Endothelial cell of umbilical vein (primary cell): ENCODE measurements at places on chromosomes 5 and 9. TPM values are rescaled to one million over a fixed set of nuclear protein-coding genes. Genes with fewer than 3 reads are reported as not detected.

GRCh38 chr5:143837306-143837848 is 25.4 kb downstream of the HMHB1 start:
- no peaks in the 10 kb centered on the region for H3K36me3 ChIP-seq
- no peak overlapping the region for H3K4me3 ChIP-seq
- no peaks in the 10 kb centered on the region for H3K27me3 ChIP-seq
- H3K27ac ChIP-seq = no peak overlapping the region

DNA sequence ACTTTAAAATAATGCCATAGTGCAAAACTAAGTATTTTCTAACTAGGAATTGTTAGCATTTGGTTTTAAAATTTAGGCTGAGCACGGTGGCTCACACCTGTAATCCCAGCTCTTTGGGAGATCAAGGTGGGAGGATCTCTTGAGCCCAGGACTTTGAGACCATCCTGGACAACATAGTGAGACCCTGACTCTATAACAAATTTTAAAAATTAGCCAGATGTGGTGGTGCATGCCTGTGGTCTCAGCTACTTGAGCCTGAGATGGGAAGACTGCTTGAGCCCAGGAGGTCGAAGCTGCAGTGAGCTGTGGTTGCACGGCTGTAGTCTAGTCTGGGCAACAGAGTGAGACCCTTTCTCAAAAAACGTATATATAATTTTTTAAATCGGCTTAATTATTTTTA is 4.9 kb downstream of the OTULIN start:
- no peaks in the 10 kb centered on the region for H3K27me3 ChIP-seq
- no peak for DNase-seq
- H3K27ac ChIP-seq = no peak overlapping the region
- no peak overlapping the region for H3K4me3 ChIP-seq
- H3K4me1 ChIP-seq = peaks cover 22% of the 10 kb centered on the region

The OR1Q1 gene
- not detected in 2 replicates for total RNA-seq

GRCh38 chr9:87812375-87813118 is 70.1 kb upstream of the SPATA31E1 start:
- H3K27me3 ChIP-seq = peaks cover 5% of the 10 kb centered on the region
- no peak overlapping the region for H3K27ac ChIP-seq
- H3K4me1 ChIP-seq = no peaks in the 10 kb centered on the region

The SLC22A4 gene
- total RNA-seq = 4.9 and 5.4 TPM in 2 replicates

DNA sequence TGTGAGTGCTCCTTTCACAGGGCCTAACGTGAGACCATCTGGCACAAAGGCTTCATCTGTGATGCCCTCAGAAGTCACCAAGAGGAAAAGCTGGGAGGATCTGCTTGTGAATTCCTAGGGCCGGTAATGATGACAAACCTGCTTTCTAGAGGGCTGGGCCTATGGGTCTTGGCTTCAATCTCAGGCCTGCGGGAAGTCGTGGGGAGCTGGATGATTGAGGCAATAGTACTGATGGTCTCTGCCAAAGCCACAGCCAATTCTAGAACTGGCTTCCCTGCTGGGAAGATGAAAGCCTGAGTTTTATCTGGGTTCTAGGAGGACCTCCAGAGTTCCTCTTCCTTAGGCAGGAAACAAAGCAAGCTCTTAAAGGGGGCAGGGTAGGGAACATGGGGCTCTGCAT is 102.7 kb downstream of the TMEM215 start:
- no peak overlapping the region for H3K4me3 ChIP-seq
- no peaks in the 10 kb centered on the region for H3K27me3 ChIP-seq

The GRXCR2 gene
- not detected in 2 replicates for total RNA-seq

GRCh38 chr9:34454571-34455065 is 3.8 kb downstream of the FAM219A start:
- H3K27ac ChIP-seq = no peak overlapping the region
- H3K4me1 ChIP-seq = peaks cover 27% of the 10 kb centered on the region
- H3K36me3 ChIP-seq = no peaks in the 10 kb centered on the region
- no peaks in the 10 kb centered on the region for H3K27me3 ChIP-seq

- no peak overlapping the region for H3K27ac ChIP-seq
- H3K4me1 ChIP-seq = peaks cover 18% of the 10 kb centered on the region
- H3K4me3 ChIP-seq = no peak overlapping the region
Observed at GRCh38 chr5:115532517-115532916, 12.1 kb downstream of the FEM1C start.

DNA sequence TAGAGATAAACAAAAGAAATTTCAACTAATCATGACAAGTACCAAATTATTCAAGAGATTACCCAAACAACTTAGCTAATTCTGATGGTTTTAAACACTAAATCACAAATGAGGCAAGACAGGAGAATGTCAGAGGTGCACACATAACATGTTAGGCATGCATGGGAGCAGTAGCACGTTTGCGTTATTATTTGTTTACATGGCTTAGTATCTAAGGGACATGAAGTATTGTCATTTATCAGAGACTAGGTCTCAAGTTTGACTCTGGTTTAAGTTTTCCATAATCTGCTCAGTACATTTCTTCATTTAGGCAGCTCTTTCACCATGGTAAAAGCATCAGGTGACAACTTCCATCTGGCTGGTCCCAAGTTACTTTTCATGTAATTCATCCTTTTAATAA is 244.1 kb upstream of the TNC start:
- H3K4me3 ChIP-seq = no peak overlapping the region
- H3K27ac ChIP-seq = no peak overlapping the region
- no peaks in the 10 kb centered on the region for H3K36me3 ChIP-seq

GRCh38 chr9:97863314-97863713 is 10.3 kb downstream of the FOXE1 start:
- H3K4me3 ChIP-seq = no peak overlapping the region
- H3K36me3 ChIP-seq = no peaks in the 10 kb centered on the region
- DNase-seq = no peak
- H3K4me1 ChIP-seq = no peaks in the 10 kb centered on the region

DNA sequence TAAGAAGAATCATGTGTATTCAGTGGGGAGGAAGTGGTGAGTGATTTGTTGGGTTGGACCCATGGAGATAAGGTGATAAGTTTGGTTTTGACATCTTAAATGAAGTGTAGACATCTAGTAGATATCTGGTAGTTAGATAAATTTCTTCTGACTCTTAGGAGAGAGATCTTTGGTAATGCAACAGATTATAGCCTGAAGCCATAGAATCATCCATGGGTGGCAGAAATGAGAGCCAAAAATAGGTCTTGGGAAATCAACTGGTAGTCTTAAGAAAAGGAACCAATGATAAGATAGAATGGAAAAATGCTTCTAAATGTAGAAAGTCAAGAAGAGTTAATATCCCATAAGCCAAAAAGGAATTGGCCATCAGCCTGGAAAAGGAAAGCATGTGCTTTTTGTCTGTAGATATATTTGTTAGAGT is 532.7 kb upstream of the GRAMD2B start:
- H3K27ac ChIP-seq = no peak overlapping the region
- H3K4me1 ChIP-seq = no peaks in the 10 kb centered on the region
- H3K4me3 ChIP-seq = no peak overlapping the region
- no peak for DNase-seq

- H3K4me3 ChIP-seq = no peak overlapping the region
- H3K27me3 ChIP-seq = no peaks in the 10 kb centered on the region
- no peak for DNase-seq
- no peaks in the 10 kb centered on the region for H3K4me1 ChIP-seq
Observed at GRCh38 chr9:125950880-125951471, 203.8 kb downstream of the PBX3 start.

GRCh38 chr5:54518146-54518817 is 723 bp downstream of the SNX18 start:
- H3K36me3 ChIP-seq = no peaks in the 10 kb centered on the region
- H3K27ac ChIP-seq = peak overlapping the region; percentile 38
- peak; percentile 67 for DNase-seq
- no peaks in the 10 kb centered on the region for H3K27me3 ChIP-seq
- peaks cover 44% of the 10 kb centered on the region for H3K4me1 ChIP-seq

DNA sequence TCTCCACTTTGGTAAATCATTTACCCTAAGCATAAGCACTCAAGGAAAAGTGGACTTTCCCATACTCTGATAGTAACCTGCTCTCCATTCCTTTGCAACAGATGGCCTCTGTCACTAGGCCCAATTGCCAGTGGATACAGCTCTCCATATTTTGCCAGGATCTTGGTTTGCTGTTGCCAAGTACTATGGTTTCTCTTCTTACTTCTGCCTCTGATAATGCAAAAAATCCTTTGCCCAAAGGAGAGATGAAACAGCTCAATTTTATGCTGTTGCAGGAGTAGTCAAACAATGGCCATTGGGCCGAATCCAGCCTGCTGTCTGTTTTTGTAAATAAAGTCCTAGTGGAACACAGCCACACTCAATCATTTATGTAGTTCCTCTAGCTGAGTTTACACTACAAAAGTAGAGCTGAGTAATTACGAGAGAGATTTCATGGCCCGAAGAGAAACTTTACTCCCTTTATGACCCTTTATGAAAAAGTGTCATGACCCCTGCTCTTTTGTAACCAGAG is 92.5 kb downstream of the HTR4 start:
- H3K36me3 ChIP-seq = no peaks in the 10 kb centered on the region
- H3K4me1 ChIP-seq = peaks cover 3% of the 10 kb centered on the region
- no peak for DNase-seq
- H3K27me3 ChIP-seq = no peaks in the 10 kb centered on the region
- no peak overlapping the region for H3K27ac ChIP-seq
- no peak overlapping the region for H3K4me3 ChIP-seq

The PCDHB11 gene
- 0.16 and 0.18 TPM in 2 replicates for total RNA-seq

GRCh38 chr9:26112724-26113123 is 434.5 kb upstream of the TUSC1 start:
- no peaks in the 10 kb centered on the region for H3K4me1 ChIP-seq
- H3K27me3 ChIP-seq = no peaks in the 10 kb centered on the region
- H3K36me3 ChIP-seq = no peaks in the 10 kb centered on the region
- H3K4me3 ChIP-seq = no peak overlapping the region
- H3K27ac ChIP-seq = no peak overlapping the region

GRCh38 chr9:134916161-134916665 is 1.5 kb downstream of the FCN1 start:
- H3K36me3 ChIP-seq = no peaks in the 10 kb centered on the region
- no peaks in the 10 kb centered on the region for H3K27me3 ChIP-seq
- no peak overlapping the region for H3K4me3 ChIP-seq
- H3K27ac ChIP-seq = no peak overlapping the region
- DNase-seq = no peak

DNA sequence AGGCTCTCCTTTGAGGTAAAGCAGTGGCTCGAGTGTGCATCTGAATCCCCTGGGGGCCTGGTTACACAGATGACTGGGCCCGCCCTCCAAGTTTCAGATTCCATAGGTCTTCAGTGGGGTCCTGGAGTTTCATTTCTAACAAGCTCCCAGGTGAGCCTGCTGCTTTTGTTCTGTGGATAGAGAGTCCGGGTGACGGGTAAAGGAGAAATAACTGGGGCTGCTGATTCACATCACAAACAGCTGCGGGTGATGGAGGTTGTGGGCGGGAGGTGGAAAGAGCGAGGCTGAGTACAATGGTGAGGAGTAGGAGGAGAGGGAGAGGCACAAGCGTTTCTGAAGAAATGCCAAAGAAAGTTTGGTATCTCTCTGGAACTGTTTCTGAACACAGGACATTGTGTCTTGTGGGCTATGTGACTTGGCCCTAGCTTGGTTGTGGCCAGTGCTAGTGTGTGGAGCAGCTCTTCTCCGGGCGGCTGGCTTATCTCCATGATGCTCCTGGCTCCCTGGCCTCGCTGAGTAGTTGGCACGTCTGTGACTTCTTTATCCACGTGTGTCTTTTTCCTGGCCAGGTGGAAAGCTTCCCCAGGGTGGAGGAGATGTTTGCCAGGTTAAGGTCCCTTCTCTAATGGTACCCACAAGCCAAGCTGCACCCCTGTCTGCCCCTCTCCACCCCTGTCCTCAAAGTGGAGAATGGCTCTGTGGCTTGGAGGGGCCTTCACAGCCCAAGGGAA is 61.7 kb downstream of the HSPA4 start:
- DNase-seq = no peak
- no peak overlapping the region for H3K4me3 ChIP-seq
- no peaks in the 10 kb centered on the region for H3K4me1 ChIP-seq
- H3K27me3 ChIP-seq = no peaks in the 10 kb centered on the region
- no peak overlapping the region for H3K27ac ChIP-seq

- no peak overlapping the region for H3K4me3 ChIP-seq
- no peak overlapping the region for H3K27ac ChIP-seq
- H3K4me1 ChIP-seq = peaks cover 10% of the 10 kb centered on the region
- no peaks in the 10 kb centered on the region for H3K36me3 ChIP-seq
Observed at GRCh38 chr5:68232277-68232676, 16.7 kb downstream of the PIK3R1 start.

The EIF4E1B gene
- not detected in 2 replicates for total RNA-seq

DNA sequence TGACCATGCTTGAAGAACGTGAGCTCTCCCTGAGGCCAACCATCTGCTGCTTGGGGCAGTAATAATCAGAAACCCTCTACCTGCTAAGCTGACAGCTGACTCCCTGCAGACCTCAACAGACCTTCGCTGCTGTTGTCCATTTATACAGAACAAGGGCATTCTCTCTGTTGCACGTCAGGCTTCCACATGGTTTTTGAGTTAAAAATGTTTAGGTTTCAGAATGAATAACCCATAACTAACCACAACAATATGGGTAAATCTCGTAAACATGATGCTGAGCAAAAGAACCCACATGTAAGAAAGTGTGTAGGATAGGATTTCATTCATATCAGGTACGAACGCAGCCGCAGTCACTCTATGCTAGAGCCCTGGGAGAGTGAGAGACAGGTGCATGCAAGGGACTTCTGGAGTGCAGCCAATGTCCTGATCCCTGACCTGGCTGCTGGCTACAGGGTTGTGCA is 348.5 kb downstream of the MED10 start:
- no peaks in the 10 kb centered on the region for H3K4me1 ChIP-seq
- H3K27ac ChIP-seq = no peak overlapping the region
- DNase-seq = no peak
- no peak overlapping the region for H3K4me3 ChIP-seq
- H3K27me3 ChIP-seq = no peaks in the 10 kb centered on the region

The PDZD2 gene
- 3.4 and 6.9 TPM in 2 replicates for total RNA-seq

The NUTM2G gene
- not detected in 2 replicates for total RNA-seq

The ADGRD2 gene
- total RNA-seq = not detected in 2 replicates

DNA sequence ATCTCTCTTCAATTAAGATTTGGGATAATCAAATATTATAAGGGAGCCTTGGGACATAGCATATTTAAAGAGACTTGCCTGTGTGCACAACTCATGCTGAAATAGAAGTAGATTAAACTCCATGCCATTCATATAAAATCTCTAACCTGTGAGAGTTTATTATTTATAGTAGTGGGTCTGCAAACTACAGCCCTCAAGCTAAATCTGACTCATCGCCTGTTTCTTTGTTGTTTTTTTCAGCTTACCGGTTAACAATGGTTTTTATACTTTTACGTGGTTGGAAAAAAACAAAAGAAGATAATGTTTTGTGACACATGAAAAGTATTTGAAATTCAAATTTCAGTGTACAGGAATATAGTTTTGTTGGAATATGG is 61.9 kb upstream of the GHR start:
- no peaks in the 10 kb centered on the region for H3K27me3 ChIP-seq
- no peaks in the 10 kb centered on the region for H3K36me3 ChIP-seq
- DNase-seq = peak; percentile 4
- H3K4me3 ChIP-seq = no peak overlapping the region
